ENCODE measurements at places on chromosomes 12 and 14.

DNA sequence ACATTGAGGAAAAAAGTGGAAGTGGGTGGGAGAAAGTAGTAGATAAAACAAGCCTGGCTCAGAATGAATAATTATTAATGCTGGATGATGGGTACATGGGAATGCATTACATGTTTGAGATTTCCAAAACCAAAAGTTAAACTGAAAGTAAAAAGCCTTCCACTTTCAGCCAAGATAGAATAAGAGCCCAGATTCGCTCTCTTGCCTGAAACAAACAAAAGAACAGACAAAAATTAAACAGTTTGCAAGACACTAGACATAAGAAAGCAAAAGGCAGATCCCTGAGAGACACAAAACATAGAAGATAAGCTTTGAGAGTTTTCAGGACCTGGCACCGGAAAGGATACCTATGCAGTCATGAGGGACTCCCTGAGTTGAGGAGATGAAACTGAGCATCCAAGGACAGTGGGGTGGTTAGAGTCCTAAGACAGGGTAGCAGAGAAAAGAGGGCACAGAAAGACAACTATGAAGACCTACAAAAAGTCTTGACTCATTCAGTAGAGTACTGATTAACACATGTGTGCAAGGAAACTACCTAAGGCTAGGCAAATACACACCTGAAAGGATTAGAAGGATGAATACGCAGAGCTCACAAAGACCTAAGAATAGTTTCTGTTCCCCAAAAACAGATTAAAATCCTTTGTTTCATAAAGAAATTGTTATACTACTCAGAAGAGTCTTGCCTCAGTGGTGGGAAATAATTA, 54.1 kb downstream of the CEP83 start:
- no peak for DNase-seq

- DNase-seq, result no peak
Measured at GRCh38 chr12:110289044-110289710, 8.1 kb downstream of the ATP2A2 start.

GRCh38 chr14:57364659-57365450, 25.5 kb upstream of the NAA30 start:
- no peak for DNase-seq

- DNase-seq, result no peak
Measured at GRCh38 chr14:58054100-58054499, 97.9 kb downstream of the ARMH4 start.

DNA sequence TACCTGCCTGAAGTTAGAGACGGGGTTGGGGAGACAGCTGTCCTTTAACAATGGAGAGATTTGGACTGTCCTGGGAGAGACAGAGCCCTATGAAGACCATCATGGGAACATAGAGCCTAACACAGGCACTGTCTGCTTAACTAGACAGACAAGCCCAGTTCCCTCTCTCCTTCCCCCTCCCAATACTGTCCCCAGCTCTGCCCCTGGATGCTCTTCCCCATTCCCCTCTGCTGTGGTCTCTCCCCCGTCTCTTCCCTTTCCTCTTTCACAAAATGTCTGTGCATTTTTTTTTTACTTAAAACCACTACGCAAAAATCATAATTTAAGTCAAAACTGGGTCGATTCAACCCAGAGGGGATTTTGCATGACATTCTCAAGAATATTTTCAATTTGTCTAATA, 232.9 kb downstream of the CHST11 start:
- no peak for DNase-seq

DNA sequence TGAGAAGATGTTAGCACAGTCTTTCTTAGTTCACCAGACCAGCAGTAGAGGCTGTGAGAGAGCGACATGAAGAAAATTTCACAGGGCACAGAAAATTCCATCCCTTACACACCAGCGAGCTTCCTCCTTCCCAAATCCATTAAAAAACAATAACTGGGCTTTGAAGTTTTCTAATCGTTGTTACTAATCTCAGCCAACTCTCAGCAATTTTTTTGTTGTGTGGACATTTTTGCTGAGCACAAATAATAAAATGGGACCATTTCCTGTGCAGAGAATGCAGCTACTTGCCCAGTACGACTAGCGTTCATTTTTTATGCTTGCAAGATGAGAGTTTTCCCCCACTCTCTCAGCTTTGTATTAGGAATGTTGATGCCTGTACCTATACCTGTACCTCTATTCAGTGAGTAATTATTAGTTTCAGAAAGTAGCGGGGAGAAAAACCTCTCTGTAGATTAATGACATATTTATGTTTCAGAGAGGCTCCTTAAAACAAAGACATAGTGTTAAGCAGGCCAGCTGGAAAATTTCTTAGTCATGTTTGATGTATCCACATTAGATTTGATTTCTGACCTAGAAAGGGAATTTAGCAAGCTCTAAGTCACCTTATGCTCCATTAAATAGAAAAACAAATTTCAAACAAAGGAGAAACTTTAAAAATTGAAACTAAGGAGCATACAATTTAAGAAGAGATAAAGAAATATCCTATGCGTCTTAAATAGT, 146.5 kb downstream of the SRGAP1 start:
- DNase-seq, result no peak

- DNase-seq, result no peak
Measured at GRCh38 chr14:102652194-102652593, 59.7 kb downstream of the RCOR1 start.

- no peak for DNase-seq
Measured at GRCh38 chr12:2170376-2170775, 117.6 kb downstream of the CACNA1C start.

DNA sequence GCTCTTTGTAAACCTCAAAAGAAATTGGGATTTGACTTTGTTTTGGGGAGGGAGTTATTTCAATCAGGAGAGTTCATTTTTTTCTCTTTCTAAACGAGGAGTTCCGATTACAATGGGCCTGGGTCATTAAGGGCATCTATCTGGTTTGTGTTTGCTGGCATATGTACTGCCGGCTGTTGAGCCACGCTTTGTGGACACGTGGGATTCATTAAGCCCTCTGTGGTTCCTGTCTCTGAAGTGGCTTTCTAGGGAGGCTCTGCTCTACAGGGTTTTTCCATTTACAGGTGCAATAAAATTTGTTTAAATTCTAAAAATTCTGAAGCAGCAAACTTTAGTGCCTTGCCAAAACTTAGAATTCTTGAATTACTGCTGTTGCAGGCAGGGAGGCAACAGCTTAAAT, 57.9 kb downstream of the GNS start:
- no peak for DNase-seq

- no peak for DNase-seq
Measured at GRCh38 chr14:74658535-74659131, 46.6 kb upstream of the LTBP2 start.

GRCh38 chr12:21296751-21297406, 37.8 kb downstream of the SLCO1A2 start:
- DNase-seq, result no peak
